ENCODE measurements at places on chromosomes 5 and 9.

DNA sequence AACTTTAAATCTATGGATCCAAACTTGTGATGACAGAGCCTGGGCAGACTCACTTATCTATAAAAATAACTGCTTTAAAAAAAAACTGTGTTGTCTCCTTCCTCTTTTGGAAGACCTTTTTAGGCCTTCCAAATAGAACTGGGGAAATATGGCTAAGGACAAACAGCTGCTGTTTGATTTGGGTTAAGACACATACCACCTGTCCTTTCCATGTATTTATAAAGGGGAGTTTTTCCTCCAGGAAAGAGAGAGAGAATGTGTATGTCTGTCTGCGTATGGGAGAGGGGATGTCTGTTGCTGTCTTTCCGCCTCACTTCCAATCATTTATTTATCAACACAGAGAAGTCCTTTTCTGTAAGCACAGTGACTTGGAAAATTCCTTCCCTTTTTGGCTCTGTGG is 2.8 kb downstream of the ARHGEF37 start:
- DNase-seq: no peak

- no peak for DNase-seq
These were observed 28.1 kb downstream of the NIPBL start for GRCh38 chr5:36904677-36905076.

DNA sequence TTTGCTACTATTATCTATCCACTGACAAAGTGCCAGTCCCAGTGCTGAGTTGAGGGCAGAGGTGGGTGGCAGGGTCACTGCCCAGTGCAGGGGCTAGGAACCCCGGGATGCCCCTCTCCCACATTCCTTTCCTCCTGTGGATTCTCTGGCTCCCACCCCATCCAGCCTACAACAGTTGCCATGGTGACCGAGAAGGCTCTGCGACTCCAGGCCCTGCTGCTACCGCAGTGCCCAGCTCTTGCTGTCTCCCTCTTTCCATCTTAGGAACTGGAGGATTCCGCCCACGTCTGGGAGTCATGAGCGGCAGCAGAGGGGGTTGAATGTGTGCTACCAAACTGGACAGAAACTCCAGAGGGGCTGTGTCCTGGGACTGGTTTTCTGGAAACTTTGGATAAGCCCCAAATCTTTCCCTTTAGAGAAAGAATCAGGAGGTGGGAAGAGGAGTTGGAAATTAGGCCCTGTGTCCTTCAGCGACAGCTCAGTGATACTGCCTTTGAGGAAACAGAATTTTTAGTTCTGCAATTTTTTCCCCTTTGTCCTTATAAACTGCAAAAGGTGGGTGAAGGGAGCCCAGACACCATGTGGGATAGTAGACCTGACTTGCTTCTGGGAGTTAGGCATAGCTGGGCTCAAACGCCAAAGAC is 20.7 kb upstream of the C5orf47 start:
- DNase-seq: no peak

DNA sequence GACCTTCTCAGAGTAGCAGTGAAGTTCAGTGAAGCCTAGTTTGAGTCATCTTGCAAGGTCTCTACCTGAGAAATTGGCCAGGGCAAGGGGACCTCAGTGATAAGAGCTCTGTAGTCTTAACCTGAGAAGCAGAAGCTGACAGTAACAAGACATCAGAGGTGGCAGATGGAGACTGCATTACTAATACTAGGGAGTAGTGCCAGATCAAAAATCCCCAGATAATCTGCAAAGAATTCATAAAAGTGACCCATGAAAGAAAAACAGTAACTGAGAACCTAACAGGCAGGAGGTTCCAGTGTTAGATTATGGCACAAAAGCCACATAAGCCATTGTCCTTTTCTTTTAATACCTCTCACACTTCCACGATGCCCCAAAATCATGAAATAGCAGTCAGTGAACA is 175.5 kb downstream of the MUSK start:
- DNase-seq: no peak

GRCh38 chr9:6543204-6543603 is 102.3 kb downstream of the GLDC start:
- no peak for DNase-seq

DNA sequence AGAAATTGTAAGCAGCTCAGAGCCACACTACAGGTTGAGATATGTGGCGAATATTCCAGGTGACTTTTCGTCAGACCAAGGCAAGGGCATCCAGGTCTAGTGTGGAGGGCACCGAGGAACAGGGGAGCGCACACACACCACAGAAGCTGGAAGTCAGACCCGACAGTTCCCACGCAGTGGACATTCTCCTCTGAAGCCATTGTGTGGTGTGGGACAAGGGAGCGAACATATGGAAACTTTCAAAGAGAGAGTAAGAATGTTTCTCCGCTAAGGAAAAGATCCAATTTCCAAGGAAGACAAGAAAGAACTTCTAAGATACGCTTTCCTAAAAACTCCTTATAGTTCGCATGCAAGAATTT is 141.4 kb upstream of the OTULINL start:
- no peak for DNase-seq

DNA sequence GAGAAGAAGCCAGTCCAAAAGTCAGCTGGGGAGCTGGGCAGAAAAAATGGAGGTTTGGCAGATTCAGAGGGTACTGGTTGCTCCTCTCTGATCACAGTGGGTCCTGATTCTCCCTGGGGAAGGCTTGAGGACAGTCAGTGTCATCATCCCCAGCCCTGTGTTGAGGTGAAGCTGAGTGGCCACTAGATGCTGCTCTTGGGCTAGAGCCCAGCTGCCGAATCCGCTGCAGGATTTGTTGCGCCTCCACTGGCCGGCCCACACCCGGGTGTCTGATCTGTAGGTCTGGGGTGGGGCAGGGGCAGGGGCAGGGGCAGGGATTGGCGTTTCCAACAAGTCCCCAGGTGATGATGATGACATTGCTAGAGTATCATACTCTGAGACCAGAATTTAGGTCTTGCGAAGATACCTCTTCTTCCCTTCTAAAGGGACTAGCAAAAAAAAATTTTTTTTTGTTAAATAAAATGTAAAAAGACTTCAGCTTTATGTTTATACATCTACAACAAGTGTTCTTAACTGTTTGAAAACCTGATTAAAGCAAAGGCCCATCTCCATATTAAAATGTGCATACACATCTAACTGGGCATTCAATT is 106.8 kb downstream of the PDE6A start:
- no peak for DNase-seq

DNA sequence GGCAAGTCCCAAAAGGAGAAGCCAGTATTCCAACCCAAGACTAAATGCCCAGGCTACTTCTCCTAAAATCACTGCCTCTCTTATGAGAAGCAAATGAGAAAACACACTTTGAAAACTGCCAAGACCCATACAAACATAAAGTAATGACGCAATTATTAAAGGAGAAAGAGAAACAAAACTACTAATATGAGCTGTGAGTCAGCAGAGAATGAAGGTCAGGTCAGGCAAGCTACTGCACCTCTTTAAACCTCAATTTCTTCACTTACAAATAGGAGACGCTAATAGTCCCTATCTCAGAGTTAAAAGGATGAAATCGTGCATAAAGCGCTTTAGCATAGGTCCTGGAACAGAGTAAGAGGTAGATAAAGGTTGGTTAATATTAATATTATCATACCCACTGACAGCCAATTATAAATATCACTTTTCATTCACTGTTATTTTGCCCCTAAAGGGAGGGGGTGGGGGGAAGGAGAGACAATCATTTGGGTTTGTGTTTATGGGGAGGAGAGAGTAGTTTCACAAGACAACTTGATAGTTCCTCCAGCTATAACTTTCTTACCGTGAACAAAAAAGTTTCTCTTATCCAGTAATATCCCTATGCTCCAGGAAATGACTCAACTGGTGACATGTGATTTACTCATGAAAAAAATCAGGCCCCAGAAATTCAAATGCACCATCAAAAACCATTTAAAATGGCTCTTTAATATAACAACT is 3.6 kb downstream of the PSMB7 start:
- peak; percentile 46 for DNase-seq

DNA sequence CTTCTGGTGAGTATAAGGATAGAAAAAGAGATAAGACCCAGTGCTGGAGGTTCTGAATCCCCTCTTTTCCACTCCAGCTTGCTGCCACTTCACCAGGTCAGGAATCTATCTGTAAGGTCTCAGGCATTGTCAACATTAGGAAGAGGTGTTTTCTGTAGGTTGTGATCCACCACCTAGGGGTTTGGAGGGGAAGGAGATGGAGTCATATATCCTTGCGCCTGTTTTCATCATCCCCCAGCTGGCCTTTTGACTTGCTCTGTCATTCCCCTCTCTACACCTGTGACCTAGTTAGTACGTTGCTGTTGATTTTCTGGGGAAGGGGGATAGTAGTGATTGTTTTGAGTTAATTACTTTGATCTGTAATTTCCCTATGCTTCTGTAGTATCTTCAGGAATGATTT is 20.5 kb downstream of the SPINK5 start:
- DNase-seq: no peak

GRCh38 chr5:122751293-122751782 is 23.5 kb upstream of the SNX2 start:
- no peak for DNase-seq

DNA sequence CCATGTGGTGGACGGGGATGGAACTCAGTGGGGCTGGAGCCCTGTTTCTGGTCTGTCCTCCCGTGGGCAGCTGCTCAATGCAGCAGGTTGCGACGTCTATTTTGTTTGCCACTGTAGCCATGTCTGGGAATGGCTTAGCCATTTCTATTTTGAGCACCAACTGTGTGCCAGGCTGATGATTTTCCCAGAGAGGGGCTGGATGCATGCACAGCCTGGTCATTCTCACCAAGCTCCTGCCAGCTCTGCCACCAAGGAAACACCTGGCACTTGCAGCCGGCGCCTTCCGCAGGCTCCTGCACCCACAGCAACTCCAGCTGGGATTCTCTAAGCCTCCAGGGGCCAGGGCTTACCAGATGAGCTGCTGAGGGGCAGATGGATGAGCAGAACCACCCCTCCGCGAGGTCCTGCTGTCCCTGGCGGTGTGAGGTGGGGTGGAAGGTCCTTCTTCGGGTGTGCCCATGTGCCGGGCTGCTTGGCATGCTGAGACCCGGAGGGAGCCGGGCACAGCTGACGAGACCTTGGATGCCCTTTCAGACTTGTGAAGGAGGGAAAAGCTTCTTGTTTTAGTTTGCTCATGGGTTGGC is 151.2 kb downstream of the RXRA start:
- no peak for DNase-seq

- no peak for DNase-seq
These were observed 151.4 kb downstream of the MAST4 start for GRCh38 chr5:66747607-66748006.

DNA sequence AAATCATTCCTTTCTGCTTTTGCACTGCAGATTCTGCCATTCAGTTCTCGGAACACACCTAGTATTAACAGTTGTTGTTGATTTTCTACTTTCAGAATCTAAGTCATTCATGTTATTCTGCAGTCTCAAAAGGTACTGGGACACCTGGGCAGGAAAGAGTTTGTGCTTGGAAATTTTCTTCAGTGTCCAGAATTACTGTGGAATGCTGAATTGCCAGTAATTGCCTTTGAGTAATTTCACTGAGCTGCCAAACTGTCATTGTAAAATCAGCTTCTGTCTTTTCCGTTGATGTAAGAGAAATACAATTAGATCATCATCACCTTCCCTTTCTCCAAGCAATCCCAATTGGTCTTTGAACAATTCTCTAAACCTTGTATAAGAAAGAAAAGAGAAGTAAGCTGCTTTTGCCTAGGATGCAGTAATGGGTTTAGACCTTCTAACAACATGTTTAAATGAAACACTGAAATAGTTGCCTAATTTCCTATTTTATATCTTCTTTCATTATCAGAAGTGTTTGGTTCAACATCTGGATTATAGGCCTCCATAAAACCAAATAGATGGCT is 75.7 kb upstream of the TGFBR1 start:
- DNase-seq: no peak

- no peak for DNase-seq
These were observed 158.1 kb downstream of the RAB3C start for GRCh38 chr5:58740956-58741355.

- DNase-seq: no peak
These were observed 1.8 kb downstream of the AUH start for GRCh38 chr9:91359734-91360470.
